Cerebellar cortex (tissue), 1 donor: ENCODE measurements at places on chromosomes 2 and 18.

- no peak for DNase-seq
Observed at GRCh38 chr18:77300579-77300978, 50.9 kb downstream of the GALR1 start.

DNA sequence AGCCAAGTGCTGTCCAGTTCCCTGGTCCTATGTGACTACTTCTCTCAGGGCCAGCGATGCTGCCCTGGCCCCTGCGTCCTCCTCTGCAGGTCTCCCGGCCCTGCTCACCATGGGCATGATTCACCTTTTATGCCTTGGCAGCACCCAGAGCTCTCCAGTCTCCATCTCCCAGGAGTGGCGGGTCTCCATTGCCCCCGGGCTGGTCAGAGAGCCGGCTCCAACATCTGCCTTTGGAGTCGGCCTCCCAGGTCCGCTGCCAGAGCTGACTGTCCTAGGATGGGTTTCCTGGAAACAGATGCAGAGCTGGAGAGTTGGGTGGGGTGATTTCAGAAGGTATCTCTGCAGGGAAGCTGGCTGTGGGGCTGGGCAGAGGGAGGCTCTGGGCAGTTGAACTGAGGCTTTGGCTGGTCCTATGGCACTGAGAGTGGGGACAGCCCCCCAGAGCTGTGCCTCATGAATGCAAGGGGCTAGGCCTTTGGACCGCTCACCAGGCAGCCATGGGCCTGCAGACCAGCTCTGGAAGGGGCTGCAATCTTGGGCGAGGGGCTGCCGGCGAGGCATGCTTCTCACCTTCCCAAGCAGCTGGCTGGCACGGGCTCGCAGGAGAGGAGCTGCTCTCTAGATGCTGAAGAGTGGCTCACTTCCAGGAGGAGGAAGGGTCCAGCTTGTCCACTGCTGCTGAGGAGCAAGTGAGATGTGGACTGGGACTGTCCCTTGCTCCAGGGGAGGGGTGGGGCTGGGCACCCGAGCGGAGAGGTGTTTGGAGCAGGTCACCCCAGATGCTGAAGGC lies 59.8 kb upstream of the HS6ST1 start:
- no peak for DNase-seq

GRCh38 chr2:59693231-59693959 lies 860.1 kb downstream of the BCL11A start:
- DNase-seq: no peak

- DNase-seq: no peak
Observed at GRCh38 chr2:113910967-113911678, 21.2 kb downstream of the ACTR3 start.

- no peak for DNase-seq
Observed at GRCh38 chr2:96163768-96164429, 18.7 kb upstream of the DUSP2 start.

DNA sequence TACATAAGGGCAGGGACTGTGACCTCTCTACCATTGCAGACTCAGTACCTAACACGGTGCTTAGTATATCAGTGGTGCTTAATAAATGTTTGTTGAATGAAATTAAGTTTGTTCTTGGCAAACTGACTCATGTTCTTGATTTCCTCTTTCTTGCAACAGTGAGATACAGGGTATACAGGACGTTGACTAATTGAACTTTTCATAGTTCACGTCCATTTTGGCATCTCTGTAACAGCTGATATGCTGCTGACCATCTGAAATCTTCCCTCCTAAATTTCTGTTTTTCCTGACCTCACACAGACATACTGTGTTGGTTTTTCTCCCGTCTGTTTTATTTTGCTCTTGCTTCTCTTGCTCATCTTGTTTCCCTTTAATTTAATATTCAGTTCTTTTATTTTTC lies 44.2 kb downstream of the LHCGR start:
- DNase-seq: no peak

GRCh38 chr2:191885650-191886049 lies 38.8 kb upstream of the CAVIN2 start:
- no peak for DNase-seq

GRCh38 chr2:18903750-18904149 lies 314.4 kb upstream of the NT5C1B start:
- no peak for DNase-seq

DNA sequence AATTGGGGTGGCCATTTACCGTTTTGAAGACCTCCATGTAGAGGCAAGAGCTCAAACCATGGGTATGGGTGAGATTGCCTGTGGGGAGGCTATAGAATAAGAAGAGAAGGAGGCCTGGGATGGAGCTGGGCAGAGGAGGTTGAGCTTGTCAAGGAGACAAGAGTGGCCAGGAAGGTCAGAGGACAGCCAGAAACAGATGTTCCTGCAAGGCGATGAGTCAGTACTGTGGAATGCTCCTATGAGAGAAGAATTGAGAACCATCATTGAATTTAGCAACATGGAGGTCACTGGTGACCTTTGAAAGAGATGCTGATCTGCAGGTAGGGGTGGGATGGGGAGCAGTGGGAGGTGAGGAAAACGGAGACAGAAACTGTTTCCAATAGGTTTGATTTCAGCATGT lies 3.5 kb downstream of the ACSL3 start:
- DNase-seq: no peak

- DNase-seq: no peak
Observed at GRCh38 chr2:71526141-71526540, 72.8 kb downstream of the DYSF start.

GRCh38 chr18:44474067-44474411 lies 206.6 kb upstream of the SETBP1 start:
- no peak for DNase-seq

DNA sequence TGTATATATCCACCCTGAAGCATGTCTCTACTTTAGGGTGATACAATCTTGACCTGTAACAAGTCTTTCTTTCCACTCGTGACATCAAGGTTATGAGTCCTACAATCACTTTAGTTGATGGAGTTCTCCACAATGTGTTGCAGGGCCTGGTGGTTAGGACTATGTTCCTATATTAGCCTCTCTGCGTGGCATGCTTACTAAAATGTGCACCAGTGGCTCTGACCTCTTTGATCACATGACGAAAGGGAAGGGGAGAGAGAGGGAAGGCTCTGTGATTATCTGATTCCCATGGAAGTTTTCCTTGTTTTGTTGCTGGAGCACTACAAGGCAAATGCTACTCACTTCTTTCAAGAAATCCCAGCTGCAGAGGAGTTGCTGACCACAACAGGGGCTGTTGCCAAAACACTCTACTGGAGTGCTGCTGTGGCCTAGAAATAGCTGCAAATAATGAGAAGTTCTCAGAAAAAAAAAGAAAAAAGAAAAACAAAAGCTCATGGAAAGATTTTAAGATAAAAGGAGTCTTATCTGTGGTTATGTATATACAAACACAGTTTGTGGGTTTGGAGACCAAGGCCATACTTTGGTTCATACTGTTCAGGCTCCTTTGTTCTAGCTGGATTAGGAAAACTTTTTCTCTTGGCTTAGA lies 272.8 kb upstream of the MMADHC start:
- DNase-seq: no peak

GRCh38 chr2:70949086-70949485 lies 13.4 kb downstream of the ATP6V1B1 start:
- no peak for DNase-seq

GRCh38 chr2:107338059-107338458 lies 452.1 kb upstream of the ST6GAL2 start:
- DNase-seq: no peak

GRCh38 chr2:142754182-142754581 lies 123.3 kb upstream of the KYNU start:
- DNase-seq: no peak

GRCh38 chr18:56568986-56569385 lies 69.4 kb downstream of the TXNL1 start:
- no peak for DNase-seq

- DNase-seq: no peak
Observed at GRCh38 chr2:226121046-226121738, 678.4 kb downstream of the IRS1 start.

DNA sequence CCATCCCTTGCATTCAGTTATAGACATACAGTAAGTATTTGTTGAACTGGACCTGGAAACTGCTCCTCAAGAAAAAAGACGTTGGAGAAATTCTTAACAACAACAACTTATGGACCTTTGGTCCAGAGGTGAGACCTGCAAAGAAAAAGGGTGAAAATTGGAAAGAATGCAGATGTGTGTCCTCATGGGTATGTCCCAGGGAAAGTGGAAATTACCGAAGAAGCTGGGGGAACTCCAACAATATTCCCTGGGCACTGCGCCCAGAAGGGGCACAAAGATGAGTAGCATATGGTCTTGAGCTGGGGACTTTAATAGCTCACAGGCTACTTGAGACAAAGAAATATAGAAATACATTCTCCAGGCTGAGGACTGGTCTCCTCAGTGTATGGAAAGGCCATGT lies 35.5 kb upstream of the YWHAQ start:
- no peak for DNase-seq

- no peak for DNase-seq
Observed at GRCh38 chr2:25285265-25286024, 56.3 kb downstream of the DNMT3A start.

GRCh38 chr18:2897448-2898185 lies 50.8 kb downstream of the EMILIN2 start:
- no peak for DNase-seq

- DNase-seq: no peak
Observed at GRCh38 chr18:62754026-62754425, 38.7 kb downstream of the PHLPP1 start.

DNA sequence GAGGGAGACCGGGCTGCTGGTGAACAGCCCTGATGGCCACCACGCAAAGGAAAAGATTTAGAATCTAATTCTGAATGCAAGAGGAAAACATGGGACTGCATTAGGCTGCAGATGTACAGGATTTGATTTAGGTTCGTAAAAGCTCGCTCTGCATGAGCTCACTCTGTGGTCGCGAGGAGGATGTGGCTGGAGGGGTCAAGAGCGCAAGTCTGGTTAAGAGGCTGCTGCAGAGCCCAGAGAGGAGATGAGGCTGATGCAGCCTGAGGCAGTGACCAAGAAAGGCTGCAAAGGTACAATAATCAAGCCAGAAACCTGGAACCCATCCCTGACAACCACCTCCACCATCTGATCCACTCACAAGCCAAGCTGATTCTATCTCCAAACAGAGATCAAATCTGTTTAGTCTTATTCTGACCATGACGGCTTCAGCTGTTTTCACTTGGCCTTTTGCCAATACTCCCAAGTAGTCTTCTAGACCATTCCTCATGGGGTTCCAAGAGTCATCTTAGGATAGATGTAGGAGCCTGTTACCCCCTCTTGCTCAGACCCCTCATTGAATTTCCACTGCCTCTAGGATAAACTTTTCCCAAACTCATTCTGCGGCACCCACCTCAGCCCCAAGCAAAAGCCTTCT lies 58.9 kb upstream of the ARL4C start:
- DNase-seq: no peak

- no peak for DNase-seq
Observed at GRCh38 chr2:174122185-174122584, 126.1 kb downstream of the OLA1 start.

- no peak for DNase-seq
Observed at GRCh38 chr2:48587560-48587959, 30.1 kb upstream of the GTF2A1L start.

DNA sequence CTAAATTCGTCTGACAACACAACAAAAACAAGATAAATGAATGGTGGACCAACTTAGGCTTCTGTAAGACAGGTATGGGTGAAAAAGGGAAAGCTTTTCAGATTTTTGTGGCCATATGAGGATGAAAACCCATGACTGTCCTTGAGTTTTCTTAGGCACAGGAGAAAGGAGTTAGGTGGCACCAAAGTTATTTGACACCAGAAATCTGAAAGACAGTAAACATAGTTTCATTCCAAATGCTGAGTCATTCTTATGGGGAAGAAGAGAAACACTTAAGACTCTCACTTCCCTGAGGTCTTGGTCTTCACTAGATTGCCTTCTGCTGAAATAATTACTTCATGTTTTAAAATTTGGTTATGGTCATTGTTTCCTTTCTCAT lies 5.2 kb upstream of the GPD2 start:
- no peak for DNase-seq

DNA sequence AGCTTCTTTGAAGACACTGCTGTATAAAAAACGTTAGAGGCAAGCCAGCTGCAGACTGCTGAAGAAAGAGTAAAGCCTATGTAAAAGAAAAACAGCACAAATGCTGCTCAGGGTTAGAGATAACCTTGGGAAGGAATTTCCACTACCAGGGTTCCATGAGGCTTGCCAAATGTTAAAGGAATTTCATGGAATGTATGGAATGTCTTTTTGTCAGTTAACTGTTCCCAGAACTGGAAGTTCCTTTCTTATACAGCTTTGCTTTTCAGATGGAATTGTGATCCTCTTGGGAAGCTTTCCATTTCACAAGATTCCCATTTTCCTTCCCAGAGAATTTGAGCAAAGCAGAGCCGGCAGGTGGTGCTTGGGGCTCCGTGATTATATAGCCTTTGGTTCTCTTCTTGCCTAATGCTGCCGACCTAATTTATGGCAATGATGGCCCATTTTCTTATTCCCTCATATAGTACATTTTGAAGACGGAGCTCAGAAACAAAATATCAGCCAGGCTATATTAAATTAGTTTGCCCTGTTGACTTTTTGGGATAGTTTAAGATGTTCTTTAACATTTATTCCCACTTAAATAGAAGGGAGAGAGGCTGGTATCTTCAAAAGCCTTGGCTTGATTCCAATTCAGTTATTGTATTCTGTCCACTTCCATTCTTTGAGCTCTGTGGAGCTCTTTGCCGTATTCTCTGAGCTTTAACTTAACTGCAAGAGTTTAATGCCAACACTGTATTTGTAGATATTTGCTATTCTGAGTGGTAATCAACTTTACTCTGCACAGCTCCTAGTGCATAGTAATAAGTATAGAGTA lies 162.3 kb downstream of the PHLPP1 start:
- DNase-seq: peak; percentile 9

GRCh38 chr18:67216846-67217245 lies 299.7 kb downstream of the DSEL start:
- DNase-seq: no peak

GRCh38 chr2:213125646-213126347 lies 25.6 kb downstream of the IKZF2 start:
- no peak for DNase-seq
